Sigmoid colon (tissue), 7 donors: ENCODE measurements at places on chromosomes 11 and 22. TPM values are rescaled to one million over a fixed set of nuclear protein-coding genes. Genes with fewer than 3 reads are reported as not detected.

The GLYAT gene
- not detected for total RNA-seq

The CASP5 gene
- not detected for total RNA-seq

The RNF214 gene
- 11.1 TPM for total RNA-seq

The OMP gene
- not detected for total RNA-seq

The B4GALNT4 gene
- 3.4 TPM for total RNA-seq

The RBMXL2 gene
- total RNA-seq, result not detected

The PRRG4 gene
- 2.1 TPM for total RNA-seq

The MRGPRX4 gene
- total RNA-seq, result not detected

The C11orf16 gene
- not detected for total RNA-seq
